Stimulated activated CD4-positive, alpha-beta T cell treated with anti-CD3 and anti-CD28 coated beads, Interleukin-1b, Interleukin-23, amount 100 ng/mL, for 24 hours (primary cell): ENCODE measurements at places on chromosomes 7 and 10.

GRCh38 chr10:78813998-78814399 lies 254.8 kb upstream of the ZMIZ1 start:
- no peak for DNase-seq

DNA sequence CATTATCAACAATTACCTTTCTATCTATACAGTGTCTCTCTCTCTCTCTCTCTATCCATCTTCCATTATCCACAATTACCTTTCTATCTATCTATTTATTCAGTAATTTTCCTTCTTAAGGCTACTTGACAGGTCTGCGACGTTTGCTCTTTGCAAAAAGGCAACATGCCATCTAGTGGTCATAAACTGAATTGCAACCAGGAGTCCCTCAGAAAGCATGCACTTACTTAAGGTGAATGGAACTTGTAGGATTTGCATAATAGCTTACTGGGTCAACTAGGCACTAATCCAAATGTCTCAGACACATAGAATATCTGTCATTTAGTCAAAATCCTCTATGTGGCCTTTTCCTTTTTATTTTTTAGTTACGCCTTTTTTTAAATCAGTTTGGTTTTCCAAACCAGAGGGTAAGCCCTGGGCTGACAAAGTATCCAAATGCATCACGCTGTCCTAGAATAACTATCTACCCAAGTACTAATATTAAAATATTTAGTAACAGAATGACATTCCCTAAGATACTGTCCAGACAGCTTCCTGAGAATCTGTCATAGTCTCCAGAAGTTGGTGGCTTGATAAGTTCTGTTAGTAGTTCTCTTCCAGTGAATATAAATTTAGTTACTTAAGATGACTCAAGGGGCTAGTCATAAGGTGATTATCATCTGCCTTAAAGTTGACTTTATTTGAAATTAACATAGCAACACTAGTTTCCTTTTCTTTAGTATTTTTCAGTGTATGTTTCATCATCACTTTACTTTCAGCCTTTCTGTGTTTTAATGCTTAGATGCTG lies 208.3 kb downstream of the PPP1R3A start:
- no peak for DNase-seq

GRCh38 chr7:21099432-21099831 lies 312.7 kb upstream of the SP8 start:
- DNase-seq: no peak

DNA sequence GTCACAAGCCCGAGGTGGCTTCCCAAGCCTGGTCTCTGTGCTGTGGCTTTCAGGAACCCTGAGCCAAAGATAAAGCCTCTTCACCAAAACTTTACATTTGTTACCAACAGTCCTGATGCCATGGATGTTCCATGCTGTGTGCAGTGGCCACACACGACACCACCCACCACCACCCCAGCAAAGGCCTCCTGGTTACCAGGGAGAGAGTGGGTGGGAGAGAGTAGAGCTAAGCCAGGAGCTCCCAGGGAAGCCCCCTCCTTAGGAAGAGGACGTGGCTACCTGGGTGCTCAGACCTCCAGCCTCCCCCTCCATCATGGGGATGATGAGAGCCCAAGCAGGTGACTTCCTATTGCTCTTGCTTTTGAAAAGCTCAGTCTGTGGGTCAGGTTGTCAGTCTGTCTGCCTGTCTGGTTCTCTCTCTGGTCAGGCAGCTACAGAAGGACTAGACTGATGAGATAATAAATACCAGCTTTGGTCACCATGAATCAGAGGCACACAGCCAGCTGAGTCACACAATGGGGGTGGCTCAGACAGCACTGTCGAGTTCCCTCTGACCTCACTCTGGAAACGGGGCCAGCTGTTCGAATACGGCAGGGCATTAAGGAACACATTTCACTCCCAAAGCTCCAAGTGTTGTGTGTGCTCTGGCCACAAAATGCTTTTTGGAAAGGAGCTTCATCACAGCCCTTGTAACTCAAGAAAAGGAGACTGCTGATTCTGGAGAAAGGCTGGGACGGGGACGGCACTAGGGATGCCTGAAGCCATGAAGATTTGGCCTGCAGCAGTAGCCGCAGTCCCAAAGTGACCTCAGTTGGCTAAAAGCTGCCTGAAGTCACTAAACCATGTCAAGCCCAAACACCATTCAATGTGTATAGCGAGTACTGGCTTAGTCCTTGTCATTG lies 166.0 kb downstream of the FANK1 start:
- DNase-seq: no peak

DNA sequence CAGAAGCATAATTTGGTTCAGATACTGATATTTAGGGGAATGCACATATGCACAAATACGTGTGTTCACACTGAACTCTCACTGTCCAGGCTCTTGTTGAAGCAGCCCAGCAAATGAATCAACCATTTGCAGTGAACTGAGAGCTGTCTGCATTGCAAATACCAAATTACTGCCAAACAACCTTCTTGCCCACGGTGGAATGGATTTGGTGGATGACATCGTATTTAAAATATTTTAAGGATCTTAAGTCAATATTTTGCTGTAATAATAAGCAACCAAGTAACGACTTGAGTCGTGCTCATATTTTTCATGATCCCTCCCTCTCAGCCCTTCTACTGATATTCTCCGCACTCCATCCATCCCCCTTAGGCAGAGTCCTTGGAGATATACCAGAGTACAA lies 107.9 kb upstream of the FEZF1 start:
- no peak for DNase-seq

- no peak for DNase-seq
Observed at GRCh38 chr7:43501870-43502269, 81.0 kb upstream of the STK17A start.

DNA sequence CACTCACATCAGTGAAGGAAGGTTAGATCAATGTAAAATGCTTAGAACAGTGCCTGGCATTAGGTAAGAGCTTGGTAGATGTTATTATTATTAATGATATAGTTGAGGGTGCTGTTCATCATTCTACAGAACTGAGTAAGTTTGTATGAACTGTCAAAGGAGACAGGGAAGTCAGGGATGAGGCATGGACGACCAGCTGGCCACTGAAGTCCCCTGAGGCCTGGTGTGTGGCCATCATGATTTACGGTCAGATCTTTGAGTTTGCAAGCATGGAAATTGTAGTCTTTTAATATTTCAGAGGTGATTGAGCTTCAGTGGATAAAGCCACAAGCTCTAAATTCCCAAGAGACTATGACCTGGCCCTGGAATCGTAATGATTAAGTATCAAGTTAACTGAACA lies 6.9 kb downstream of the ARMC3 start:
- no peak for DNase-seq

DNA sequence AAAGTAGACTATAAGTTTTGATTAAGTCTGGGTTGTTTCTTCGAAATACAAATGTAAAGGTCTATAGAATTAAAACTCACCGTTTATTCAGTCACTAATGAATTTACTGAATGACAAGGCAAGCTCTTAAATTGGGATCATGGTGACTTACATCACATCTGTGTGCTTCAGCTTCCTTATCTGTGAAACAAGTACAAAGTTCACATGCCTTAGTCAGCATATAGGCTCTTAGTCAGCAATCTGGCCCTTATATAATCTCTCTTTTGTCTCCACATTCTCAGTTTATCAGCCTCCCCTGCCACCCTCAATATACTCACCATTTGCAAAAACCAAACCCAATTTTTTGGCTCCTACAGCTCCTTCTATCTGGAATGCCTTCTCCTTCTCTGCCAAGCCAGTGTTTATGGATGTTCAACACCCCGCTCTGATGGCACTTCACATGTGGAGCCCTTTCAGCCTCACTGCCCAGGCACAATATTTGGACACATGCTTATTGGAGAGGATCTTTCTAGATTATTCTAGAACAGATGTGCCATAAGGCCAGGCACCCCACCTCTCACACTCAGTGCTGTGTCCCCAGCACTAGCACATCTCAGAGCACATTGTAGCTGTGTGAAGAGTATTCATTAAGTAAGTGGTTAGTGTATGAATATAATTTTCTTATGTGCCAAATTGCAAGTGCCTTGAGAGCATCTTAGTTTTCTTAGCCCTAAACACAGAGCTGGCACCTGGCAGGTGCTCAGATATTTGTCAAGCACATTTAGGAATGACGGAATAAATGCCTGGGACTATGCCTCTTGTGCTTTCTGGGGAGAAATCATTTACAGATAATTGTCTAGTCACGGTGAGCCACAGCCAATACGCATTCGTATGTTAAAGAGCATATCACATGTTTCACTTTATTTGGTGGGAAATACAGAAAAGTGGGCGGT lies 9.8 kb upstream of the LAMB1 start:
- DNase-seq: no peak

DNA sequence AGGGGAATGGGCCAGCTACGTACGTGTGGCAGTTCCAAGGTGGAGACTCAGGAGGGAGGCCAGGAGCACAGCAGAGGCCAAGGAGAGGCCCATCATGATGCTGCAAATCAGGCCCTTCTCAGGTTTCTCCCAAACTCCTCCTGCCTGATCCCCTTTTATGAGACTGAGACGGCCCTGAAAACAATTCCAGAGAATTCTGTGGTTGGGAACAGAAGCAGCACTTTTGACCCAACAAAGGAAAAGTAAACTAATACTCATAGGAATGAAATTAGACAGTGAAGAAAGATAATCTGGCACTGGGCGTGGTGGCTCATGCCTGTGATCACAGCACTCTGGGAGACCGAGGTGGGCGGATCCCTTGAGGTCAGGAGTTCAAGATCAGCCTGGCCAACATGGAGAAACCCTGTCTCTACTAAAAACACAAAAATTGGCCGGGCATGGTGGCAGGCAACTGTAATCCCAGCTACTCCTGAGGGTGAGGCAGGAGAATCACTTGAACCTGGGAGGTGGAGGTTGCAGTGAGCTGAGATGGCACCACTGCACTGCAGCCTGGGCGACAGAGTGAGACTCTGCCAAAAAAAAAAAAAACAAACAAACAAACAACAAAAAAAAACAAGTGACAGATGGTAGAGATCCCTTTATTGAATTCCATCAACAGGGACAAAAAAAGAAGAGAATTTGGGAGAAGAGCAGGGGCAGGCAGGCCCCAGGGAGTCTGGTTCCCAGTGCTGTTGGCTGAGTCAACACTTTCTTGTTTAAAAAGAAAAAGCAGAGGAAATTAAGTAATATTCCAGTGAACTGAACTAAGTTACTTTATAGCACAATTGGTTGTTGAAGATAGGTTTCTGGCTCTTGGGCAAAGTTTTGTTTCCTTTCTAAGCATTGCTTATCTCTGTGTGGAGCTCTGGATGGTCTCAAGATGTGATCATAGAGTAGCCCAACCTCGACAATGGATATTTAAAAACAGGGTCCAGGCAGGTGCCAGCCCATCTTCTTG lies at the start of gene CCL26:
Gene CCL26, minus strand, starts transcription at position 131 of the 997 bp plus-strand sequence. Its CDS starts 35 bp downstream, at position 96.
- DNase-seq: no peak
